ENCODE measurements at places on chromosomes 16 and 17. TPM values are rescaled to one million over a fixed set of nuclear protein-coding genes. Genes with fewer than 3 reads are reported as not detected.

The TBC1D3B gene
- total RNA-seq = not detected

The OR3A2 gene
- total RNA-seq = not detected

The DDX5 gene
- 330 TPM for total RNA-seq

The SLC16A5 gene
- 1.8 TPM for total RNA-seq

The TRPV2 gene
- 30.8 TPM for total RNA-seq

The IL21R gene
- 0.83 TPM for total RNA-seq

The SLC16A6 gene
- 0.54 TPM for total RNA-seq

The ZG16B gene
- total RNA-seq = 0.54 TPM

The NPW gene
- 0.18 TPM for total RNA-seq

The PRAC2 gene
- total RNA-seq = not detected

The HEATR9 gene
- total RNA-seq = not detected

The DOC2B gene
- not detected for total RNA-seq

The LYRM9 gene
- total RNA-seq = 3.2 TPM

The TNP2 gene
- total RNA-seq = not detected

The EVPLL gene
- not detected for total RNA-seq

The GAS2L2 gene
- total RNA-seq = not detected

The TBC1D3E gene
- total RNA-seq = not detected

The PRSS27 gene
- under 0.01 TPM for total RNA-seq

The TNFRSF13B gene
- not detected for total RNA-seq

The MLLT6 gene
- 7.2 TPM for total RNA-seq

The TMUB2 gene
- total RNA-seq = 16.5 TPM

The RNF227 gene
- total RNA-seq = 1.4 TPM

The CLEC3A gene
- not detected for total RNA-seq

The PRSS53 gene
- total RNA-seq = 0.72 TPM

The TCAP gene
- under 0.01 TPM for total RNA-seq

The MT1G gene
- total RNA-seq = not detected

The ARL6IP1 gene
- 614 TPM for total RNA-seq

The DNAH9 gene
- not detected for total RNA-seq

The MOSMO gene
- total RNA-seq = 16.9 TPM
